Nucleus accumbens (tissue), 56 donors: ENCODE measurements at places on chromosomes 6 and 20.

DNA sequence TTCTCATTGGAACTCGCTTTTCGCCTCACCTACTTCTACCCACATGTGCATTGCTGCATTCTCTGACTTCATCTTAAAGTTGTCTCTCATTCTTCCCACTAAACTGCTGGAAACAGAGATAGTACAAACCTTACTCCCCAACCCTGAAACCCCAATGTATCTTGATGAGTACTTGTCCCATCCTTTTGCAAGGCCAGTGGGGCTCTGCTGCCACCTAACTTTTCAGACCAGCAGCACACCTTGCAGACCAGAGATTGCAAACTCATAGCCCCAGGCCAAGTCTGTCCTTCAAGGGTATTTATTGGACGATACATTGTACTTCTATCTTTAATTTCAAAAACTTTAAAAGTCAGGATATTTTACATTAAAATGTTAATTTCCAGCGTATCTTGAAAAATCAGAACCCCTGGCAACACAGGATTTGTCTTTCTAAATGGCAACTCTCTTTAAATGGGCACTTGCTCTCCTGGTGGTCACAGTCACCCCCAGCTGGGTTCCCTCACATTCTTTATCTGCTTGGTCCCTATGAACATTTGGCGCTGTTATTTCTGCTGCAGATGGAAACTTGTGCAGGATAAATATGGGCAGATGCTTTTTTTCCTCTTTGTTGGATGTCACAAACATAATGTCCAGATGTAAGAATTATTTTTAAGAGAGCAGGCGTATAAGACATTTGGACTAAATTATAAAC lies 83.9 kb downstream of the SOD2 start:
- no peak for DNase-seq

GRCh38 chr20:1800180-1800579 lies 95.0 kb upstream of the SIRPA start:
- no peak for DNase-seq

- no peak for DNase-seq
Observed at GRCh38 chr6:138586638-138587037, 87.3 kb upstream of the NHSL1 start.

DNA sequence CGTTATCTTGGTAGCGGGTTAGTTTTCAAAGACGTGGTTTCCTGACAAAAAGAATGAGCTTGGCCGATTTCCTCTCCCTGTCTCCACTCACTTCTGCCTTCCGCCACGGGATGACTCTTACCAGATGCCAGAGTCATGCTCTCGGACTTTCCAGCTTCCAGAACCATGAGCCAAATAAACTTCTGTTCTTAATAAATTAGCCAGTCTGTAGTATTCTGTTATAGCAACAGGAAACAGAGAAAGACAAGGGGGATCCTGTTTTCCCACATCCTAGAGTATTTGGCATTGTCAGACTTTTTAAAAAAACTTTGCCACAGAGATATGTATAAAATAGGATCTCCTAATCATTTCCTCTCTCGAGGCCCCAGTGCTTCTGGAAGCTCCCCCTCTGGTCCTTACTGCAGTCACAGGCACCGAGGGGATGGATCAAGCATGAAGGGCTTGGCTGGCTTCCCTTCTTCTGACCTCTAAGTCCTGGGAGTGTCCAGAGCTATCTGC lies 84.9 kb upstream of the NAA20 start:
- no peak for DNase-seq

- no peak for DNase-seq
Observed at GRCh38 chr20:34624629-34625028, 52.3 kb downstream of the PIGU start.
